ENCODE measurements at places on chromosomes 16 and 17. TPM values are rescaled to one million over a fixed set of nuclear protein-coding genes. Genes with fewer than 3 reads are reported as not detected.
A peak's percentile ranks its signal among the peaks of the same experiment; 100 is the strongest.

- DNase-seq: peak; percentile 32
Measured at GRCh38 chr17:4009186-4009785, 45.0 kb upstream of the ATP2A3 start.

GRCh38 chr16:23081675-23082119, 67.6 kb downstream of the USP31 start:
- no peak for DNase-seq

GRCh38 chr17:75228847-75229246, 23.4 kb downstream of the NUP85 start:
- no peak for DNase-seq

- DNase-seq: no peak
Measured at GRCh38 chr17:38590988-38591758, 14.6 kb downstream of the SRCIN1 start.

The TVP23B gene
- 33.8 TPM for total RNA-seq

Measured in lung (tissue), 17 donors.